ENCODE measurements at places on chromosomes 7 and 10.

GRCh38 chr10:1241322-1241890 lies 185.2 kb downstream of the WDR37 start:
- no peak for DNase-seq

GRCh38 chr7:157996359-157997079 lies 591.1 kb downstream of the PTPRN2 start:
- DNase-seq = no peak

- DNase-seq = no peak
Observed at GRCh38 chr7:87712571-87712970, 84.4 kb downstream of the RUNDC3B start.

GRCh38 chr10:964321-964987 lies 23.8 kb upstream of the GTPBP4 start:
- no peak for DNase-seq

DNA sequence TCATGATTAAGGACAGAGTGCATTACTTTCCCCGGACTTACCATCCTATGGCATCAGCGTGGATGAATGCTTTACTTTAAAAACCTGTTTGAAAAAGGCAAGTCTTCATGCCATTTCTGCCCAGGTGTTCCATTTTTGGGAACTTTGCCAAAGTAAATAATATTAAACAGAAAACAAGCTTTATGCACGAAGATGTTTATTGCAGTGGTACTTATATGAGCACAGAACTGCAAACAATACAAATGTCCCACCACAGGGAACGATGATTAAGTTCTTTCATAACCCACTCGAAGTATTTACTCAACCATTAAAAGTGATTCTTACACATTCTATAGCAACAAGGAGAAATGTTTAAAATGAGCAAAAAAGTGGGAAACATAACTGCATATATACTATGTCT lies 109.7 kb upstream of the GDF10 start:
- peak; percentile 85 for DNase-seq

DNA sequence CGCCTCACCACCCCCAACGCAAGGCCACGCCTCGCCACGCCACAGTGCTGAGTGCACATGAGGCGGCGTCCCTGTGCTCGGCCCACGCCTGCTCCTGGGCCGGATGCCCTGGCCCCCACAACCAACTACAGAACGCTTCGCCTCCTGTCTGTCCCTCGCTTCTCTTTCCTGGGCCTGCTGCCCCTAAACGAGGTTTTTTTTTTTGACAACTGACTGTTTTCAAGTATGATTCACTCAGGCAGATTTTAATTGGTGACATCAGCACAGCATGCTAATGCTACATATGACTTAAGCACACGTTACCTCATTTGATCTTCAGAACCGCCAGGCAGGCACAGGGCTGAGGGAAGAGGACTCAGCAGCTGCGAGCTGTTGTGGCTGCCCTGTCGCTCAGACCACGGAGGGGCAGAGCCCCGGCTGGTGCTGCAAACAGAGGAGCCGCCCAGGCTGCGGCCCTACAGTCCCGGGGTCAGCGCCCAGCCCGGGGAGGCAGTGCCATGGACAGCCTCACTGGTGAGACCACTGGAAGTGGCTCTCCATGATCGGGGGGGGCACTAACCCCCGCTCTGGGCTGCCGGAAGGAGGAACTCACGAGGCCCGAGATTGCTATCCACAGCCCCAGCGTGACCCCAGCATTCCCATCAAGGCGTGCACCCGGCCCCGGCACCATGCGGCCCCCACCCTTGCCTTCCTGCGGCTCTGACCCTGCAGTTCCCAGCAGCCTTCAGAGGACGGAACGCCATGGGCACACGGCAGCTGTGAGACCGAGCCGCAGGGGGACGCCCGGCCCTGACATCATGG lies 212.8 kb downstream of the MAD1L1 start:
- DNase-seq = no peak

DNA sequence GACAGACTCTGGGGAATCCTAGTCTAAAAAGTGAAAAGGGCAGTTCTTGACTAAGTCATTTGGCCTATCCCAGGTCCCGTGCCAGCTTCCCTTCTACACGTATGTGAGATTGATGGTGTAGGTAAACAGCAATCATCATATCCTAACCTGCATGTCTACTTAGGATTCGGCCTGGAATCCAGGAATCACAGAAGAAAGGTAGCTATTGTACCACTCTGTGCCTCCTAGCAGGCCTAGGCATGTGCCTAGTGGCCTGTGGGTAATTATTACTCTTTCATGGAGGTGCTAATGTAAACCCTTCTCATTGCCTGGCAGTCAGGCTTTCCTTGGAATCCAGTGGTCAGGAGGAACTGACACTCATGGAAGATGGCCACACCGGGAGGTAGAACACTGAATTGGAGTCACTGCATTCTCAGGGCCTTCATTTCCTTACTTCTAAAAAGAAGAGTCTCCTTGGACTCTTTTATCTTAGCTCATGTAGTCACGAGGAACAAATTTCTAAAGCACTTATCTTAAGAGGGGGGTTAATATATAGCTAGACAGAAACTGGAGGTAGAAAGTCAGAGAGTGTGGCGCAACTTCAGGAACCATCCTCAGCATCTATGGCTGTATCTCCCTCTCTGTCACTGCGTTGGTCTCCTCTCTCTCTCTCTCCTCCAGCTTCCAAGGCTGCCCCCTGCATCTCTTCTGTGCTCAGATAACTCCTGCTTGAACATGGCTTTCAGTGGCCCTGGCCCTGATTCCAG lies 122.5 kb downstream of the C1GALT1 start:
- peak; percentile 23 for DNase-seq

DNA sequence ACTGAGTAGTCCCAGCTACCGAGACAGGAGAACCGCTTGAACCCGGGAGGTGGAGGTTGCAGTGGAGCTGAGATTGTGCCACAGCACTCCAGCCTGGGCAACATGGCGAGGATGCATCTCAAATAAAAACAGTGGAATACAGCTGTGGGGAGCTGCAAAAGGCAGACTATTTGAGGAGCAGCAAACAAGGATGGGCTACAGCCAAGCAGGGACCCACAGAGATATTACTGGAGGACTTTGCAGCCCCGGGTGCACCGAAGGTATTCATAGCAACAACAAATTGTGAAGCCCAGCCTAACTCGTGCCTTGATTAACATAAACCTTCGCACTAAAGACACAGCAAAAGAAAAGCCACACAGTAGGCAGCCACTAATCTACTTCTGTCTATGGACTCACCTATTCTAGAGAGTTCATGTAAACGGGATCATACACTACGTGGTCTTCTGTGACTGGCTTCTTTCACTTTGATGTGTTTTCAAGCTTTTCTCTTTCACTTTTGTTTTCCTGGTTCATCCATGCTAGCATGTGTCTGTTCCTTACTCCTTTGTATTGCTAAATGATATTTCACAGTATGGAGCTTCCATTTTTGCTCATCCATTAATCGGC lies 34.0 kb downstream of the PODXL start:
- no peak for DNase-seq

- no peak for DNase-seq
Observed at GRCh38 chr7:157054927-157055326, 44.5 kb upstream of the MNX1 start.

DNA sequence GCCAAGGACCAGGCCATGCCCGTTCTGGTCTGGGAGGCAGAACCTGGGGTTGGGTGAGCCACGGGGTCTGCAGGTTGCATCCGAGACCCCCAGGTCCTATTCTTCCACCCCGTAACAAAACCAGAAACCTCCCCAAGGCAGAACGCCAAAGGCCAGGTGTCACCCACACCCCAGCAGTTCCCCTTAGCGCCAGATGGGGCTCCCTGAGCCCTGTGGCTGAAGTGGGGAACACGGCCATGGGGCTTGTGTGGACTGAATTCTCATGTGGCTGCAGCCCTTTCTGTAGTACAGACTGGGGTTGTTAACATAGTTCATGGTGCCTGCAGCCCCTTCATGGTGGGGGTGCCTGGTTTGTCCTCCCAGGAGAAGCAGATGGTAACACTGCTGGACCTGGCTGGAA lies 10.2 kb downstream of the BRI3 start:
- DNase-seq = no peak

DNA sequence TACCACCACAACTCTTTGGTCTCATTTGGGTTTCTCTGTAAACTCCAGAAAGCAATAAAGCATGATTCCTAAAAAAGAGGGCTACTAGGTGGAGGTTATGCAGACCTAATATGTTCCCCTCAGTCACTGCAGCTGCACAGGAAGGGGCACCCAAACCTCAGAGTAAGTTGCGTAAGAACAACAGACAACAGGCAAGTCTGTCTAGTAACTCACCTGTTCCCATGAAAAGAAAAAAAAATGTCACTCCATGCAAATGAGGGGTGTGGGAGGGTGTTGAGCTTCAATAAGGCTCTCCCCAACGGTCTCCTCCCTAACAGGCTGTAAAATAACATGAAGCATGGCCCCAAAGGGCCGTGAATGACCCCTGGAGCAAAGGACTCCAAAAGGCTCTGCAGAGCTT lies 461.4 kb downstream of the KCNMA1 start:
- DNase-seq = no peak

- peak; percentile 85 for DNase-seq
Observed at GRCh38 chr7:34622771-34623250, 35.2 kb upstream of the NPSR1 start.

DNA sequence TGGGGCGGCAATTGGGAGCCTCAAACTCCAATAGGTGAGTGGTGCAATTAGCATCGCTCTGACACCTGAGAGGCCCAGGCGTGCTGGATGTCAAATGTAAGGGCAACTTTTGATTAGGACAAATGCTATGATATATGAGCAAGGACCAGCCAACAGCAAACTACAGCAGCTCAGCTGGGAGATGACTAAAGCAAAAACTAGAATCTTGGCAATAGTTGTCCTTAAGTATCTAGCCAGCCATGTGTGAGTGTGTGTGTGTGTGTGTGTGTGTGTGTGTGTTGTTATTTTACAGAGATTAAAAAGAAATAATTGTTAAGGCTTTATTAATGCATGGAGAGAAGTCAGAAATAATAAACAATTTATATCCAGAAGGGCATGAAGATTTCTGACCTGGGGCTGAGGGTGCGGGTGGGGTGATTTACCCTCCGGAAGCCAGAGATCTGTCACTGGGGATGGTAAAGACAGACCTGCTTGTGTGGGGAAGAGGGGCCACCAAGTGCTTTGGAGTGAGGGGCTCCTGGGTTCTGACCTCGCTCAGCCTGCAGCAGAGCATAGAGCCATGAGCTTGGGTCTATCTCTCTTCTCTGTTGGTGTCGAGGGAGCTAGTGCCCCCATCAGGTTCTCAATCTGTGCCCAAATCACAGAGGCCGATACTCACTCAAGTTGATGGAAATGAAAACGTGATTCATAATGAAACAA lies 77.3 kb downstream of the EMX2 start:
- DNase-seq = no peak

DNA sequence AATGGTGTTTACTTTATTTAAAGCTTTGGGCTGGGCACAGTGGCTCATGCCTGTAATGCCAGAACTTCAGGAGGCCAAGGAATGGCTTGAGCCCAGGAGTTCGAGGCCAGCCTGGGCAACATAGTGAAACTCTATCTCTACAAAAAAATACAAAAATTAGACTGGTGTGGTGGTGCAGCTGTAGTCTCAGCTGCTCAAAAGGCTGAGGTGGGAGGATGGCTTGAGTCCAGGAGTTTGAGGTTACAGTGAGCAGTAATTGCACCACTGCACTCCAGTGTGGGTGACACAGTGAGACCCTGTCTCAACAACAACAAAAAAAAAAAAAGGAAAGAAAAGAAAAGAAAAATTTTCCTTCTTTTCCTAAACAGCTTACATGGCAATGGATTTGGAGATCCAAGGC lies 22.0 kb downstream of the SLC16A9 start:
- no peak for DNase-seq

DNA sequence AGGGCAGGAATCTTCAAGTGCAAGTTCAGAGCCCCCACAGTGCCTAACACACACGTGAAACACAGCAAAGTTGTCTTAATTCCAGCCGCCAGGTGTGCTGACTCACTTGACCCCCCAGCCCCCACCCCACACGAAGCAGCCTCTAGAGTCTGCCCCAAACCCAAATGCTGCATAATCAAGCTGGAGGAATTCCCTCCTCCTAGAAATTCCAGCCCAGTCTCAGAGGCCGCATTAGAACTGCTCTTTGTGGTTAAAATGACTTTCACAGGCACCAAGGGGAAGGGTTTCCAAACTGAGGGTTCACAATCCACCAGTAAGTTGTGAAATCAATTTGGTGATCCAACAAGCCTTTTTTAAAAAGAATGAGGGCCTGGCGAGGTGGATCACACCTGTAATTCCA lies 67.0 kb upstream of the PLXNA4 start:
- DNase-seq = no peak

DNA sequence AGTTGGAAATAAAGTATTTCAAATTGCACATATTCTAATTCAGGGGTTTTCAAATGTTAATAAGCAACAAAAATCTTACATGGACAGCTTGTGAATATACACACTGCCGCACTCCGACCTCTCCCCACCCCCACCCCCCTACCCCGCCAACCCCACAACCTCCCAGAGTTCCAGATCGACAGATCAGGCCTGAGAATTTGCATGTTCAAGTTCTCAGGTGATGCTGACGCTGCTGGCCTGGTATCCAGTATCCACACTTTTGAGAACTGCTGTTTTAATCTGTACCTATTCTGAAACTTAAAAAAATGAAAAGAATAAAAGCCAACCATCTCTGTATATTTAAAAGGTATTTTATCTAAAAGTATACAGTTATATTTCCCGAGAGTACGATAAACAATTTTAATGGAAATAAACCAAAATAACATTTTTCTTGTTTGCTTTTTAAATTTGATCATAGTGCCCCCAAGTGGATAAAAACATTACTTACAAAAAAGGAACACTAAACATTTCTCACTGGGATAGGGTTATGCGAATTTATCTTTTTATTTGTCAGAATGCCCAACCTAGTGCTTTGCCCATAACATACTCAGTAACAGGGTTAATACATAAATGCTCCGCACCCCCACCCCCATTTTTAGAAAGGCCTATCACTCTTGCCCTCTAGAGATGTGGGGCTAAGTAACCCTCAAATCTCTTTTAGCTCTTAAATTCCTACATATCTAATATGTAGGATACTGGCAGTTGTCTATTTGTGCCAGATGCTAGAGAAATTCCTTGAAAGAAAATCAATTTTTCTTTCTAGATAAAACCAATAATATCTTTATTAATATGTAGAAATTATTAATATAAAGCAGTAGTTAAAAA lies 166.3 kb downstream of the RNF133 start:
- no peak for DNase-seq

DNA sequence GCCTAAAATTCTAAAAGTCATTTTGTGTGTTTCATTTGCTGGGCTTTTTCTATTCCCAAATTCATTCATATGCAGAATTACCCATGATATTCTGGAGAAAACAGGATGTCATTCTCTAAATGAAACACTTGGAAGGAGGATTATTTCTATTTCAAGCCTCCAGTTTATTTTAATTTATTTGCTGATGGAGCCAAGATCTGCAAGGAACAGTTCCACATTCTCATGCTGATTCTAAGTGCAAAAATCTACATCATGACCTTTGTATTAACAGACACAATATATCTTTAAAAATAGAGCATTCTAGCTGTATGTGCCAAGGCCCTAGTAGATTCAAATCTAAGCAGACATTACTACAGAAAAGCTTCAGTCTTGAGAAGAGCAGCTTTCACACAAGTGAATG lies 51.3 kb upstream of the KCND2 start:
- DNase-seq = no peak

DNA sequence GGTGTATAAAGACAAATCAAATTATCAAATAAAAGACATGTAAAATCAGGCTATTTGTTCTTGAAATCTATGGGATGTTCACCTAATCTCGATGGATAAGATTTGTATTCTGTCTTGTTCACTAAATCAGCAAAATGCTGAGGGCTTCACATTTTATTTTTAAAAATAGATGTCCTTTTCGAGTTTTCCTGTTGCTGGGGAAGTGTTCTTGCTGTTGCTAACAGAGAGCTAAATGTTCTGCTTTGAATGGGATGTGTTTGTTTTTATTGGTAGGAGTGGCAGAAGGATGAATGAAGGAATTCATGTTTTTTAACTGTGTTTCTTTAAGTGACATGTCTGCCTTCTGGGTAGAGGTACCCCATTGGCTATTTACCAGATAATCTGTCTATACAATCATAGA lies 7.3 kb upstream of the SNX13 start:
- DNase-seq = no peak

Measured in NCI-H1417 (cell line).